Brain (organoid and tissue), 16 donors: ENCODE measurements at places on chromosomes 1 and 21.

- no peak for DNase-seq
Observed at GRCh38 chr1:204836856-204837255, 33.8 kb upstream of the NFASC start.

DNA sequence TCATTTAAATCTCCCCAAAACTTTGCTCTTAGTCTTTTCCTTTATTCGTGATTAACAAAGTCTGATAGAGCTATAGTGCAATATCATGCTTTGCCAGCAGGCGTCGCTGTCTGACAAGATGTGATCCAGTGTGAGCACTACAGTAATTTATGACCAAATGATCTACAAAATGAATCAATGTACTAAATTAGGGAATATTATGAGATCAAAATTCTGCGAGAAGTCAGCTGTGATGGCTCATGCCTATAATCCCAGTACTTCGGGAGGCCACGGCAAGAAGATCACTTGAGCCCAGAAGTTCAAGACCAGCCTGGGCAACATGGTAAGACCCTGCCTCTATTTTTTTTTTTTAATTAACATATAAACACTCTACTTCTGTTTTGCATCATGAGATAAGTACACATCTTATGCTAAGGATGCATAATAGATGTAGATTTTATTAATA lies 3.6 kb upstream of the SPSB1 start:
- peak; percentile 63 for DNase-seq

DNA sequence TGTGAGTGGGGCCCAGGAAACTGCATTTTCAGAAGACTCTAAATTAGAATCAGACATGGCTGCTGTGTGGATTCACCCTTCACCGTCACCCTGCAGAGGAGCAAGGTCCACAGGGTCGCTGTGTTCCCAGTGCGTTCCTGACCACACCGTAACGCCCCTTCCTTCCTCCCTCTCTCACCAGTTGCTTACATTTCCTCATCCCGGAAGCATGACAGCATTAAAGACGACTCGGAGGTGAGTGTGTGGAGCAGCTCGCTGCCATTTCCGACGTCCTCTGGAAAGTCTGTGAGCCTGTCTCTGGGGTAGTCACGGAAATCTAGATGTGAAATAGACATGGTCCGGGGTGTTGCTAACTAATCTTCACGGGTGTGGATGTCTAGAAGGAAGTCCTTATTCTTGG lies 45.9 kb downstream of the FAAP20 start:
- DNase-seq = no peak

DNA sequence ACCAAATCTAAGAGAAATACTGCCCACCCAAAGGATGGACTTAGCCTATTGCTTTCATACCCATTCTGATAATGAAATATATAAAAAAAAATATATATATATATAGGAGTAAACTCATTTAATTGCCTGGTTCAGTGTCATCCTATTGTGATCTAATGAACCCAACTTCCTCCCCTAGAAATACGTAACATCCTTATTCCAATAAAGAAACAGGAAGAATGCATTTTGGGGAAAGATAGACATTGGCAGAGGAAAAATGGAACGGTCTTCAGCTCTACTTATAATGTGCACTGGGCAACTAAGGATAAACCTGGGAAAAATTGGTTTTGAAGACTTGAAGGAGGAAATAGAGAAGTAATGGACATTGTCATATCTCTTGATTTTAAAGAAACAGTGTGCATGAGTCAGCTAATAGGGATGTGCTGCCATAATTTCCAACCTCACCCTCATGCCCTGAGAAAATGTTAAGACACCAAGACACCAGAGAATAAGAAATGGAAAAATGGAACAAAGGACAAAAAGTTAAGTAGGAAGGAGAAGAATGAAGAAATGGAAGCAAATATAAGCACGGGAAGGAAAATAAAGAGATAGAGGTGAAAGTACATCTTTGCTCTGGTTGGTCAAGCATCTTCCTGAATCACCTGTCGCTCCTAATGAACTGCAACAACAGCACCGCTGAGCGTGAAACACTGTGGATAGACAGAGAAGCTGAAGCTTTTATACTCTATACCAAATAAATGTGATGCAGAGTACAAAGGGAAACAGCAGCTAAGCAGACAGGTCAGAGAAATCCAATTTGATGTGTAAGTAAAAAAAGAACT lies 5.4 kb downstream of the UBR4 start:
- no peak for DNase-seq

DNA sequence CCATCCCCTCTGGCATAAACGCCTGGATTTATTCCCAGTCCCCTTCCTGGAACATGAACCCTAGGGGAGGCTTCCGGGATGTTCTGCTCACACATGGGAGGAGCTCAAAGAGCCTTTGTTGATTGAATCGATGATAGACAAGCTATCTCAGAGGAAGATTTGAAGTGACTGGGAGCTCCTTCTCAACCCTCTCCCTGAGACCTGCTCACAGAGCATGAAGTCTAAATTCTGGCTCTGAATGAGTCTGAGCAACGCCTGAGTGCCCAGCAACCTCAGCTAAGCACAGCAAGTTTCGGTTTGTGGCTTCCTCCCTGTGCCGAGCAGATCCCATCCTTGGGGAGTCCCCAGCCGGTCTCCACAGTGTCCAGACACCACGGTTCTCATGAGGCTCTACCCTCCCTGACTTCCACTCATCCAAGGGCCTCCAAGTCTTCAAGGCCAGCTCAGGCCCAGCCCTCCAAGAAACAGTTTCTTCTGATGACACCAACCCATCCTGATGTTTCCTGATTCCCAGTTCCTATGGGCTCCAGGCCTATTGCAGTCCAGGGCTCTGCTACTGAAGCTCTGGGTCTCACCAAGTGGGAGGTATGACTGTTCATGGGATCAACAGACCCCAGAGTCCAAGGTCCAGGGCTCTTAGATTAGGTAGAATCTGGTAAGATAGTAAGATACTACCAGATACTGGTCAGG lies 190.8 kb downstream of the DYRK1A start:
- DNase-seq = no peak

DNA sequence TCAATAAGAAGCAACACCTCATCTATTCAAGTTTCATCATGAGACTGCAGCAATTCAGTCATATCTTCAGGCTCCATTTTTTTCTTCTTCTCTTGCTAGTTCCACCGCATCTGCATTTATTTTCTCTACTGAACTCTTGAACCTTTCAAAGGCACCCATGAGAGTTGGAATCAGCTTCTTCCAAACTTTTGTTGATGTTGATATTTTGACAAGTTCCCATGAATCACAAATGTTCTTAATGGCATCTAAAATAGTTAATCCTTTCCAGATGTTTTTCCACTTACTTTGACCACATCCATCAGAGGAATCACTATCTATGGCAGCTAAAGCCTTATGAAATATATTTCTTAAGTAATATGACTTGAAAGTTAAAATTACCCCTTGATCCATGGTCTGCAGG lies 434.3 kb downstream of the GPATCH2 start:
- DNase-seq = no peak

GRCh38 chr1:91490501-91490900 lies 10.2 kb upstream of the CDC7 start:
- DNase-seq = no peak

GRCh38 chr1:114979278-114979891 lies 50.2 kb upstream of the TSHB start:
- DNase-seq = peak; percentile 84

DNA sequence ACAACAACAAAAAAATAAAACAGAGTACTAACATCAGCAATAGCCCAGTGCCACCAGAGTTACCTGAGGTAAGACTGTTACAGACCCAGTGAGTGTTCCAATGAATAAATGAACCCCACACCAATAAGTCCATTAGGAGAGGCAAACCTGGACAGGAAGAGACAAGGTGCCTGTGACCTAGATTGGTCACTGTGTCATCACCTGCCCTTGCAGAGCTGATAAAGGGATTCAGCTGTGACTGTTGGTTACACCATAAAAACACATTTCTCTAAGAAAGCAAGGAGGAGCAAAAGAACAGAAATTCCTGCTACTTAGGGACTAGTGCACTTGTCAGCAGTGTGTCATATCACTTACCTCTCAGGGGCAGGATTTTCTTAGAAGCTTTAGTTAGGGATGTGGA lies 37.5 kb downstream of the CD2 start:
- DNase-seq = no peak

GRCh38 chr1:226951286-226952117 lies 11.4 kb downstream of the COQ8A start:
- no peak for DNase-seq

DNA sequence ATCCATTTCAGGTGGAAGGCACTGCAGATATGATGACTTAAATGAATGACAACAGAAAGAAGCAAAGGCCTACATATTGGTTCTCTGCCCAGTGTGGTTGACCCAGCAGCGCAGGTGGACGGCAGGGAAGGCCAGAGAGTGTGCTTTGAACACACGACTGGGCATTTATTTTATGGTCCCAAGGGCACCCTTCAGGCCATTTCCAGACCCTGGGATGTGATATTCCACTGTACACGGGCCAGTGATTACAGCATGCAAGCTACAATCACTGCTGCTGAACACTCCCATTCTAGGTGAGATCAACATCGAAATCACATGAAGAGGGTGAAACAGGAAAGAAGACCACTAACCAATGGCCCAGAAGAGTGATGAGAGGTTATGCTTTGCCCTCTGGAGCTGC lies 33.8 kb downstream of the PCNX2 start:
- DNase-seq = no peak
